ENCODE measurements at places on chromosomes 3 and 15.

GRCh38 chr3:149908424-149908957 lies 62.2 kb downstream of the PFN2 start:
- no peak for DNase-seq

DNA sequence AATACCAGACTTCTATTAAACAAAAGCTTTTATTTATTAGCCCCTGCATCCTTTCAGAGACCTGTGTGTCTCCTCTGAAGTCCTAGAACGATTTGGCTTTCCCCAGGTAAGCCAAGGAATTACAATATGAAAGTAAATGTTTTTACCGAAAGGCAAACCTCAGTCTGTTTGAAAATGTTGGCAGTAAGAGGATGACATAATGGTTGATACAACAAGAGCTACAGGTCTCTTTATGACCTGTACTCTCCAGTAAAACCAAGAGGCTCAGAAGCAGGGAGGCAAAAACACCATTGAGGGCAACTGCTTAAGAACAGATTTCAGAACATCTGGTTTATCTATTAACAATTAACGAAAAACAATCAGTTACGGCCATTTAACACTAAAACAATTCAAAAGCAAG lies 107.8 kb downstream of the ADAM10 start:
- DNase-seq, result no peak

DNA sequence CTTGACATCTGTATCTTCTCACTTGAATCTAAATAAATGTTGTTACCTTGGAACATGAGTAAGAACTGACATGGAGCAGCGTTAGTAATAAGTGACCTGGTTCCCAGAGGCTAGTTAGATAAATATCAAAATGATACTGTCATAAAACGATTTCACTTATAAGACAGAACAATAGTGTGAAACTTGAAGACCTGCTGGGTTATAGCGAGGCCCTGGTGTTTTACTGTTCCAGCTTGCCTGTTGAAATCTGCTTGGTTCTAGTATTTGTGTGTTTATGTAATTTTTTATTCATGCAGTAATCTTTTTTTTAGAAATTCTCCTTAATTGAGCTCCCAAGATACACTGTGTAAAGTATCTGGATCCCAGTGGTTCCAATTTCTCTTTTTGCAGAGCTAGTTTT lies 129.4 kb downstream of the CACNA2D3 start:
- DNase-seq, result no peak

- no peak for DNase-seq
Measured at GRCh38 chr15:68994149-68994548, 20.3 kb upstream of the NOX5 start.

DNA sequence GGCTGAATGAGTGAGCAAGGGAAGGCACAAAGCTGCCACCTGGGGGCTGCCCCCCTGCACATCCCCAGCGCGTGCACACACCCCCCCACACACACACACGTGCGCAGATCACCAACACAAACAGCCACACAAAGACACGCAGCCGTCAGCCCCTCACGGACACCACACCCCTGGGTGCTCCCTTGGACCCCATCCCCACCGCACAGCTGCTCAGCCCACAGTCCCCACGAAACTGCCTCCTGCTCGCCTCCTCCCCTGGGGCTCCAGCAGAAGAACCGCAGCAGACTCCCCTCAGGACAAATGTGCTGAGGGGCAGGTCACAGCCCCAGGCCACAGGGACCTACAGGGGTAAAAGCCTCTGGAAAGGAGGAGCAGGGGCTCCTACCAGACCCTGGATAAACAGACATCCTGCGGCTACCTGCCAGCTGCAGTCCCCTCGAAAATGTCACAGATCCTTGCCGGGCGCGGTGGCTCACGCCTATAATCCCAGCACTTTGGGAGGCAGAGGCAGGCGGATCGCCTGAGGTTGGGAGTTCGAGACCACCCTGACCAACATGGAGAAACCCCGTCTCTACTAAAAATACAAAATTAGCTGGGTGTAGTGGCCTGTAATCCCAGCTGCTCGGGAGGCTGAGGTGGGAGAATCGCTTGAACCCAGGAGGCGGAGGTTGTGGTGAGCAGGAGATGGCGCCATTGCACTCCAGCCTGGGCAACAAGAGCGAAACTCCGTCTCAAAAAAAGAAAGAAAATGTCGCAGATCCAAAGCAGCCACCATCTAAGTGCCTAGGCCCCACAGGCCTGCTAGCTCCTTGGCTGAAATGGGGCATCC lies 6.5 kb downstream of the TWF2 start:
- DNase-seq, result no peak

DNA sequence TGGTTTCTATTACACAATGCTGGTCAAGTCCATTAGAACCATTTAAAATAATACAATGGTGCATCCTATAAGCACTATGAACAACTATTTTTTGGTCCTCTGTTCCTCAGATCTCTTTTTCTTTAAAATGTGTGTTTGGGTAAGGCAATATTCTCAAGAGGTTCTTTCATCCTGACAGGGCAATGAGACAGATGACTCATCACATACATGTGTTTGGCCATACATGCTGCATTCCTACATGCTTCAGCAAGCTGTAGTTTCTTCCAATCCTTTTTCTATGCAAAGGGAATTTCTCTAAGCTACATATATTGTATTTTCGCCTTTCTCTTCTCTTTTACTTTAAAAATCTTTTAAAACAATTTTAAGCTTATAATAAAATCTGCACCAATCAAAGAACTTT lies 52.7 kb downstream of the OTOL1 start:
- DNase-seq, result no peak

DNA sequence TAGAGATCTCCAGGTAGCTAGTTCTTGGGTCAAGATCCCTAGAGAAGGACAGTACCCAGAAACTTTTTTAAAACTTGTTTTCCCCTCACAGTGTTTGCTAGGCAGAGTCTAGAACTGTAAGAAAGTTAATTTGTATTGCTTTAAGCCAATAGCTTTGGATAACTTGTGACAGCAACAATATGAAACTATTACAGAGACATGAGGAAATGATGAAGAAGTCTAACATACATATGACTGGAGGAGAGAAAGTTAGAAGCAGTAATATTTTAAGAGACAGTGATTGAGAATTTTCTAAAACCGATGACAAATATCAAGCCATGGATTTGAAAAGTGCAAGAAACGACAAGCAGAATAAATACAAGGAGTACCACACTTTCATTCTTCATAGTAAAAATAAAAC lies 10.0 kb downstream of the HMG20A start:
- no peak for DNase-seq

- DNase-seq, result no peak
Measured at GRCh38 chr3:67808906-67809305, 154.5 kb upstream of the SUCLG2 start.

DNA sequence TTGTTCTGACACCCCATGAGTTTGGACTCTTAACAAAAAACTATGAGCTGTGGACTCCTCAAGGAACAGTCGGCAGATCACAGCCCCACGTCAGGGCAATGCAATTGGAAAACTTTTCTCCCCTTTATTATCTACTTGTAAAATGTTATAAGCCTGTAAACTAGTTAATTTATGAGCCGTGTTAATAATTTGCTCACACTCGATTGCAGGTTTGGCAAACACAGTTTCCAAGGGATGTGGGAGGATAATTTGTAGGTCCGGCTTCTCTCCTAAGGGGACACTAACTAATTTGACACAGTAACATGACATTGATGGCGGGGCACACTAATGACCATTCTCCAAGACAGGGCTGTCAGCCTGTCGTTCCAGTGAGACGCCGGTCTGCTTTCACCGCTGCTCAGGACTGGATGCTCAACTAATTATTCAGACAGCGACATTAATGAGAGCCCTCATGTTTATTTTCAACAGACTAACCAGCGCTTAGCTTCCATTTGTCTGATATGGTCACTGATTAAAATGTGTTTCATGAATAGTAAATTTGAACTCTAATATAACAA lies 222.1 kb downstream of the FOXP1 start:
- DNase-seq, result no peak

Data from AG04450 (cell line).